ENCODE measurements at places on chromosomes 3 and 15.
A peak's percentile ranks its signal among the peaks of the same experiment; 100 is the strongest.

GRCh38 chr15:92510163-92510882, 116.6 kb downstream of the ST8SIA2 start:
- no peak for ATAC-seq

DNA sequence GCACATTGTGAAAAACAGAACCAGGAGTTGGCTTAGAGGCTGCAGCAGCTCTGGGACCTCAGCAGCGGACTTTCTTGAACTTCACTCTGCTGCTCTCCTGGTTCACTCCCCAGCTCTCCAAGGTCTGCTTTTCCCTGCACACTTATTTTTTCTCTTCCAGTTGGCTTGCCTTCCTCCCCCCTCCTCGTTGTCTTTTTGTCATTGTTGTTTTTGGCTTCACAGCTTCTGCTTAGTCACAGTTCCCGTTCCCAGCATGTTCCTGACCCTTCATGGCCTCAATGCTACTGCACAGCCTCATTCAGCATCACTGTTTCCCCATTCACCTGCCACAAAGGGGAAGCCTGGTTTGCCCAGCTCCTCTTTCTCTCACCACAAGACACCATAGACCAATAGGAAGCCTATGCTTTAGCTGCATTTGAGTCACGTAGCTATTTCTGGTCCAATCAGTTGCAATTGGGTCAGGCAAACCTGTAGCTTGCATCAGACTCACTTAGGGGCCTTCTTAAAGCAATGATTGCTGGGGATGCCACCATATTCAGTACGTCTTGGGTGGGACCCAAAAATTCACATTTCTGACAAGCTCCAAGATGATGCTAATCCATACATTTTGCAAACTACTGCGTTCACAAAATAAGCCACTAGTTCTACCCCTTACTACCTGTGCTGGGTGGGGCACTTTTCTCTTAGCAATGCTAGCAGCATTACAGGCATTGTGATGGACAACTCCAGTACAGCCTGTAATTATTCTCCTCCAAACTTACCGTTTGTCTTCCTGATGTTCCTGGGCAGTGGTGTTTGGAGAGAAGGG, 7.8 kb upstream of the SUMF1 start:
- peak; percentile 63 for ATAC-seq

- no peak for ATAC-seq
Observed at GRCh38 chr3:116716490-116716889, 6.9 kb downstream of the TUSC7 start.

DNA sequence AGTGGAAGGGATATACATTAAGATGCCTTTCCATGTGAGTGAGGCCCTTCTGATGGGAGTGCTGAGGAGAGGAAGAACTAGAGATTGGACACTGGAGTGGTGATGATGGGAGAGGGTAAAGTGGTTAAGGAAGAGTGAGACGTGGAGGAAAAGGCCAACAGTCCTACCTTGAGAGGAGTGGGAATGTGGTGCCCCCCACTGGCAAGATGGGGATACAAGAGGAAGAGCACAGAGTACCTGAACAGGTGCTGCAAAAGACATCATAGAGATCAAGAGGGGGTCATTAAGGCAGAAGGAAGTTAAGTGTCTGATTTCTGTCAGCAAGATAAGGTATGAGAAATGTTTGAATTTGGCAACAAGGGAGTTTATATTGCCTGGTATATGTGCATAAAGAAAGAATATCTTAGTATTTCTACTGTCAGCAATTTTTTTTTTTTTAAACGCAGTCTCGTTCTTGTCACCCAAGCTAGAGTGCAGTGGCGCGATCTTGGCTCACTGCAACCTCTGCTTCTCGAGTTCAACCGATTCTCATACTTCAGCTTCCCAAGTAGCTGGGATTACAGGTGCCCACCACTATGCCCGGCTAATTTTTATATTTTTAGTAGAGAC, 34.0 kb downstream of the ARIH2 start:
- ATAC-seq: peak; percentile 66

DNA sequence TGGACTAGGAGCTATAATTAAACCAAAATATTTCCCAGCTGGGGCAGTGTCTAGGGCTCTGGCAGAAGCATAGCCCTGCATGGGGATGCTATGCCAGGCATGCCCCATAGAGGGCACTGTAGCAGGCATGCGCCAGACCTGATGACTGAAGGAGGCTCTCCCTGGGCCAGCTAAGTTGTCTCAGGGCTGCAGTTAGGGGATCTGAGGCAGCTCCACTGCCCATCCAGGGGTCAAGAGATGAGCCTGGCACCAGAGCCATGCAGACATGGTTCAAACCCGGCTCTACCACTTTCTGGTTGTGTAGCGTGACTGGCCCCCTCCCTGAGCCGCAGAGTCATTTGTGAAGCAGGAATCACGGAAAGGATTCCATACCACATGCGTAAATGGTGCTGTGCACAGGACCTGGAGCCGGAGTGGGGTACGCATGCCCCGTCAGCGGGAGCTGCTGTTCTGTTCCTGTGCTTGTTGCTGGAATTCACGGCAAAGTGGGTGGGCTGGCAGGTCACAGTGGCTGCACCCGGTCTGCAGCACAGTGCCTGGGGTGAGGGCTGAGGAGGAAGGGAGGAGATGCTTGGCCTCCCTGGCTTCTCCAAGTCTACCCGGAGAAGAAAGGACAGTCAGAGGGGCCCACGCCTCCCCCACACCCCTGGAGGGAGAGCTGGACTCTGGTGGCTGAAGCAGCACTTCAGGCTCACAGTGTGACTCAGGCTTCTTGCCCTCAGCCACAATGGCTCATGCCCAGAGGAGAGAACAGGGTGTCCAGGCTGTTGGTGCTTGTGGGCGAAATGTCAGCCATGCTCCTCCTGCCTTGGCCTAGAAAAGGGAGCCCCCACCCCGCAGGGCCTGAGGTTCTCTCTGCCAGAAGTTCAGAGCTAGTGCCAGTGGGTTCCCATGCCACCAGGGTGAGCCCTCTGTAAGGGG, 43.1 kb downstream of the DNASE1L3 start:
- ATAC-seq: peak; percentile 86

DNA sequence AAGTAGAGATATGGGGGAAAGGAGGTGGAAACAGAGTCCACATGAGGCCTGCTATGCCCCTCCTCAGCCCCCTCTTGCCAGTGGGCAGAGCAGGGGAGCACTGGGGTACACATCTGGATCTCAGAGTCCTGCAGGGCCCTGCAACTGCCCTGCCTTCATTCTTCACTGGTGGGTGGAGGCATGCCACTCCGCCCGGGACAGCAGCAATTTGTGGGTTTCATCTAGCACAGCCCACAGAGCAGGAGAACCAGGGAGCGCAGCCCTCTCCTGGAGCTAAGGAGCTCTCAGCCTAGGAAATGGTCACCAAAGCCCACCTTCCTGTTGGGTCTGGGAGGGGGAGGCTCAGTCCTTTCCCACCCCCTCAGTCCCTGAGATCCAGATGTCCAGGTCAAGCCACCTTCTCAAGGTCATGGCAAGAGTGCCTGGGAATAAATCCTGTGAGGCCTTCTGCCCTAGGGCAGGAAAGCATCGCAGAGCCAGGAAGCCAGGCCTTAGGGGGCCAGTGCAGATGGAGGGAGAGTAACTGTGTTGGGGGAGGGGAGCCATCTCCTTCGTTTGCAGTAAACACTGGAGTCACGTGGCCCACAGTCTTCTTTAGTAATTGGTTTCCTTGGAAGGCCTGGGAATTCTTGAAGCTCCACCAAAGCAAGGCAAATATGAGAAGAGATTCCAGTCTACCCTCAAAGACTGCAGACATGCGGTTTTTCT, 31.0 kb downstream of the ANP32A start:
- ATAC-seq: no peak

DNA sequence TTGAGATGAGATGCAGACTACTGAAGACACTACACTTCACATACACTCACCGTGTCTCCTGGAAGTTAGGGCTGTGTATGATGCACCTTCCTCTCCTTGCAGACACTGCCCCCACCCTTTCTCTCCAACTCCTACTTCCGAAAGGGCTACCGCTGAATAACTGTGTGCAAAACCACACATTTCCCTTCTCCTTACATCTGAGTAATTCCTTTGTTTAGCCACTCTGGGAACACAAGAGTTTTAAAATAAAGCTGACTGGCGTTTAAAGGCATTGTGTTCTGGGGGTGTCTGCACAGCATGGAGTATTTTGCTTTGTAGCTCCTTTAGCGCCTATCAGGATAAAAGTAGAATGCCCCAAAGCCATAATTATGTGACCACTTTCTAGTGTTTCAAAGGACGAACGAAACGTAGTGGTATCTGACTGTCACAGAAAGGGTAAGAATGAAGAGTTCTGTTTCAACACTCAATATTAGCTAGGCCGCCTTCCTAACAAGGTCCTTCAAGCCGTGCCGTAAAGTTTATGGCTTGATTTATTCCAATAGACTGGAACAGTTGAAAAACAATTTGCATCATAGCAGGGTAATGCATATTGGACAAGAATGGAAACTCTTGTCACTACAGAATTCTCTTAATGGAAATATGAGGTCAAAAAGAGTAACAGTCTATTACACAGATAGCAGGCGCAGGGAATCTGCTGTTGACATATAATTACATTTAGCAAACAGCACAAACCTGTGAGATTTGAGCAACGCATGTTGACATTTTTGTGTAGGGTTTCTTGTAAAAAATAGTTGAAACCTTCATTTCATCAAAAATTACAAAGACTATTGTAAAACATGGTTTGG, 619.9 kb downstream of the FOXP1 start:
- ATAC-seq: no peak

DNA sequence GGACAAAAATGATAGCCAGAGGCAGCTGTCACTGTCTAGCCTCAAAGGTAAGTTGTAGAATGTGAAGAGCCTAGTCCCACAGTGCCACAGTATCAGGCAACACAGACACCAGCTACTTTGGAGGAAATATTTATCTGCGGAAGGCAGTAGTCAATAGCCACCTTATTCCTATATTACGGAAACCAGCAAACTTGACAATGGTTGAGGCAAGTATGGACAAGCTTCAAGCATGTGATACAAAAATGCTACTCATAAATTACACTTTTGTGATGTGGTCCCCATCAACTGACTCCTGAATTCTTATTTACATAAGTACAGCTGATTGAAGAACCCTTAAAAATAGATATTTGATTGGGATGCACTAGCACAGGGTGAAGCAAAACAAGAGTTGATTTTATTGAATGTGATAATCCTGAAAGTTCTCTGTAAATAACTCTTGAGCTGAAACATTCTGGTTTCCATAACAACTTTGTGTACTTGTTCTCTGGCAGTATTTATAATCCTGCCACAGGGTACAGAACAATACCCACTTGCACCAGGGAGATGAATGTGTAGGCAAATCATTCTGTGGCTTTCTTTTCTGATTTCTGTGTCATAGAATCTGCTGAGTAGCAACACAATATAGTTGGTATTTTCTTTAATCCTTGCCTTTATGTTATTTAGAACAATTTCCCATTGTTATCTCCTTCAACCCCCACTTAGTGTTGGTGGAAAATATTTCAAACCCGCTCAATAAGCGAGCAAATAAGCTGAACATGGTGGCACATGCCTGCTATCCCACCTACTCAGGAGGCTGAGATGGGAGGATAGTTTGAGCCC, at the start of gene ANKUB1:
Gene ANKUB1 (minus strand): TSS at position 103 of the 819 bp plus-strand sequence. CDS start 188 bp downstream, outside the sequence.
- ATAC-seq: no peak

- ATAC-seq: no peak
Observed at GRCh38 chr15:31463521-31464102, 137.0 kb downstream of the KLF13 start.

GRCh38 chr3:74607803-74608202, 6.7 kb downstream of the CNTN3 start:
- ATAC-seq: no peak
